CD4-positive, alpha-beta T cell treated with Interleukin-6 at 100 ng/mL for 8 hours (primary cell): ENCODE measurements at places on chromosomes 6 and 20.

DNA sequence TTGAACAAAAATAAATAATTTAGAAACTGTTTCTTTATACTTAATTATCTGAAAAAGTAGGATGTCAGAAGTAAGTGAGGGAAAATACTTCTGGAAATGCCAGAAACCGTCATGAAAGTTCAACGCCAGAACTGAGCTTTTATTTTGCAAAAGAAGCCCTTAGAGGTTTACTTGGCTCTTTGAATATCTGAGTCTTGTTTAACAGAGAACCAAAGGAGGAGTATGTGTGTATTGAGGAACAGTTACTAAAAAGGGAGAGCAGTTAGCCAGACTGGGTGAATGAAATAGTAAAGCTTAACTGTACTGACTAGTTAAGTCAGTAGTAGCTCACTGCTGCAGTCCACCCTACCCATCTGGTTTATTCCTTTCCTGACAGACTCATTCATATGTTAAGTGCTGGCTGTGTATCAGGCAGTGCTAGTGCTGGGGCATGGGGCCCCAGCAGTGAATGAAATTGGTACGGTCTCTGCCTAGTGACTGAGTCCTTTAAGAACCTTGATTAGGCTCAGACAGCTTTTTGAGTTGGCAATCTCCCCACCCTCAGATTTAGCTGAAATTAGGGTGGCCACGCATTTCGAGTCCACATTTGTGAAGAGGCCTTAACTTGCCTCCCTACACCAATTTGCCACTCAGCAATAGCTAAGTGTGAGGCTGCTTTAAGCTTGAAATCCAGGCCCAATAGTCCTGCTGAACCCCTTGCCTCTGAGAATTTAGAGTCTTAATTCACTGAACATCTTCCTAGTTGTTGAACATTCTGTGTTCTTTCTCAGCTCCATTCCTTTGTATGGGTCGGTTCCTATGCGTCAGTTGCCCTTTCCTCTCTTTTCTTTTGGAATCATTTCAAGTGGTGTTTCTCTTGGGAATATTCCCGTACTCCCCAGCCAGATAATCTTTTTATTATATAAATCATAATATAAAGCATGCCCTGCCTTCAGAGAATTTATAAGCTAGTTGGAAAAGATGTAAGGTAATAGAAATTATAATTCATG lies 20.2 kb downstream of the MAP3K4 start:
- no peak for DNase-seq

GRCh38 chr20:63135411-63135810 lies 80.5 kb downstream of the YTHDF1 start:
- no peak for DNase-seq

DNA sequence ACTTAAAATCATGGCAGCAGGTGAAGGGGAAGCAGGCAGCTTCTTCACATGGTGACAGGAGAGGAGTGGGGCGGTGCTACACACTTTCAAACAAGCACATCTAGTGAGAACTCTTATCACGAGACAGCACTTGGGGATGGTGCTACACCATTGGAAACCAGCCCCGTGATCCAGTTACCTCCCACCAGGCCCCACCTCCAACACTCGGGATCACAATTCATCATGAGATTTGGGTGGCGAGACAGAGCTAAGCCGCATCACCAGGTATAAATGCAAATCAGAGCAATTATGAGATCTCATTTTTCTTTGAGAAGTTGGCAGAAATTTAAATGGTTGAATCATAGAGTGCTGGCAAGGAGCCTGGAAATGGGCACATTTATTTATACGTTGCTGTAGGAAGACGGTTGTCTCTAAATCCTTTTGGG lies 31.4 kb downstream of the IGF2R start:
- no peak for DNase-seq

DNA sequence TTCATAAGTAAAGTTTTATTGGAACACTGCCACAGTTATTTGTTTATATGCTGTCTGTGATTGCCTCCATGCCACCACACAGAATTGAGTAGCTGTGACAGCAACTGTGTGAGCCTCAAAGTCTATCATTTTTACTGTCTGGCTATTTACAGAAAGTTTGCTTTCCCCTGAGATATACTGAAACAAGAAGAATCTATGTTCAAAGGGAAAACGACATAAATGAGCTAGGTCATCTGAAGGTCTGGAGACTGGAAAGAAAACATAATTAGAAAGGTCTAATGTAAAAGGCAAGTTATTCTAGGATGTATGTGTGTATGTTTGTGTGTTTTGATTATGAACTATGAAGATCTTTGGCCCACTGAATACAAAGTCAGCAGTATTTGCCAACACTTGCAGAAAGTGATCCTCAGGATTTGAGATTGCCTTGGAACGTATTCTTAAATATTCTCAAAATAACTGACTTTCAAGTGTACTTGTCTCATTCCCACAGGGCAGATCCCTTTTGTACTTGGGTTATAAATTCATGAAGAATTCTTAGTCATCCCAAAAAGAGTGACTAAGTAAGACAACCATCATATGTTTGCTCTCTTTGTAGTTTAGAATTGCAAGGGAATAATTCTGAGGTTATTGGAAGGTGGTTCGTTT lies 677.7 kb downstream of the DOK5 start:
- DNase-seq: no peak

DNA sequence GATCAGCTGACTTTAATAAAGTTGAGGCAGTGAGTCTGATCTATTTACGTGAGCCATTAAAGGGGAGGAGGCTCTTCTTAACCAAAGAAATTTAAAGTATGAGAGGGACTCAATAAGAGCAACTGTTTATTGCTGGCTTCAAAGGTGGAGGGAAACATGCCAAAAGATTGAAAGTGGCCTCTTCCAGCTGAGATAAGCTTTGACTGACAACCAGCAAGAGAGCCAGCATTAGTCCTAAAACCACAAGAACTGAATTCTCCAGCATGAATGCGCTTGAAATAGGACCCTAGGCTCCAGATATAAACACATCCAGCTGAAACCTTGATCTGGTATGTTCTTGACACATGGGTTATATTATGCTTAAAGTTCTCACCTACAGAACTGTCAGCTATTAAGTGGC lies 123.1 kb upstream of the GJE1 start:
- DNase-seq: no peak

DNA sequence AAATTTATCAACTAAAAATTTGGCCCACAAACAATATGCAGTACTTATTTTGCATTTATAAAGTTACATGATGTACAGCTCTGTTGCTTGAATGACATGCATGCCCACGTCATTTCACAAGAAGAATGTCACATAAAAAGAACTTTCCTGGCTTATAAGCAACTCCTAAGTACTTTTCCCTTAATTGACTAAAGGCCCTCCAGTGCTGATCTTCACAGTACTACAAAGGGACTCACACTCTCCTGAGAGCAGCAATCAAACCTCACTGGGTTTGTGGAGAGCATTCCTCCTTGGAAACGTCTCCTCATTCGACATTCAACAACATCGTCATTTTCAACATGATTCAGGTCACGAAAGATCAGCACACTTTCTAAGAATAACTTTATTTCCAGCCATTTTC lies 111.1 kb downstream of the IPCEF1 start:
- DNase-seq: no peak

GRCh38 chr6:74167511-74167910 lies 471.5 kb downstream of the CD109 start:
- no peak for DNase-seq

DNA sequence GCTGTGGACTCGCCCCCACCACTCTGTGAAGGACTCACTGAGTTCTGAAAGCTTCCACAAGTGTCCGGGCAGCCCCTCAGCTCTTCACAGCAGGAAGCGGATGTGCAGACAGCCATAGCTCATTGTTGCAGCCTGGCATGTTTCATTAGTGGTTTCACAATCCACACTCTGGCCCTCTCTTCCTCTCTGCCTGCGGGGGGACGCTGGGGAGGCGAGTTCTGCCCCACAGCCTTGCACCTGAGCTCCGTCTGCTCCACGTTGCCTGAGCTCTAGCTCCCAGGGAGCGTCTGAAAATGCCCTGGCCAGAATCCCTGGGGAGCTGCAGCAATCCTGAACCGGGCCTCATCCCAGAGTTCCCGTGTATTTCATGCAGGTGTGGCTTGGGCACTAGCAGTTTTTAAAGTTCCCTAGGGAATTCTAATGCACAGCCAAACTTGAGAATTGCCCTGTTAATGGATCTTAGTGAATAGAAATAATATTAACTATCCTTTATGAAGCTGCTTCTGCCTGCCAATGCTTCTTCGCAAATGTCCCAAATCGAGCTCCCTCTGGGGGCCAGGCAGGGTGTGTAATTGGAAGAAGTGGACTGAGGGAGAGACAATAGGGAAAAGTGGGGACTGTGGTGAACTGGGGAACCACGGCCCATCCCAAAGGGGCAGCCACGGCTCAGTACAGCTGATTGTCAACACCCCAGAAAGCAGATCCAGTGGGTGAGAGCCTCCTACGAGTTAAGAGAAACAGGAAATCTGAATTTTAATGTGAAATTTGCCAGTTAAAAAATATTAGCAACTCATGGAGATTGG lies 51.5 kb downstream of the CTCFL start:
- DNase-seq: peak; percentile 17

DNA sequence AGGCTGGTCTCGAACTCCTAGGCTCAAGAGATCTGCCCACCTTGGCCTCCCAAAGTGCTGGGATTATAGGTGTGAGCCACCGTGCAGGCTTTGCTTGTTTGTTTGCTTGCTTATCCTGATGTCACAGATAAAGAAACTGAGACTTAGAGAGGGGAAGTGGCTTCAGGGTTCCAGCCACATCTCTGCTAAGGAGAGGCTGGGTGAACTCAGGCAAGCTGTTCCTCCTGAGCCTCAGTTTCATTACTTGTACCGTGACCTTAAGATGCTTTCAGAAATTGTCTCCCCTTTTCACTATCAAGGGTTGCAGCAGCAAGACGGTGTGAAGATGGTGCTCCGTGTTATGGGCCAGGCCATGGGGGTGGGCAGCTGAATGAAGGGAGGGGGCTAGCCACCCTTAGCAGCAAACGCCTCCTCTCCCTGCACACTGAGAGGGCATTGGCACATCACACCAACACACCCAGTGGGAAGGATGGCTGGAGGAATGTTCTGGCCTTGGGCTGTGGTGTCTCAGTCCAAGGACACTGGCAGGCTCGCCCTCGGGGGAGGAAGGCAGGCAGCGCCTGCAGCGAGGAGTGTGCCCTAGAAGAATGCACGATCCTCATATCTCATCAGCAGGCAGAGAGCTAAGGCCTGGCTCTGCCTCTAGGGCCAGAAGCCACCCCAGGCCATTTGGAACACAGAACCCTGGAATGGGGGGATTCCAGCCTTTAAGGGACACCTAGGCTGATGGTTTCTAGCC lies 48.2 kb upstream of the TLDC2 start:
- DNase-seq: no peak

- peak; percentile 43 for DNase-seq
Measured at GRCh38 chr6:37547564-37548061, 47.9 kb upstream of the CCDC167 start.

- DNase-seq: no peak
Measured at GRCh38 chr20:33568378-33568777, 78.5 kb downstream of the CBFA2T2 start.

GRCh38 chr20:47791084-47791599 lies 5.9 kb upstream of the SULF2 start:
- no peak for DNase-seq

- no peak for DNase-seq
Measured at GRCh38 chr6:88872962-88873361, 90.5 kb downstream of the RNGTT start.

DNA sequence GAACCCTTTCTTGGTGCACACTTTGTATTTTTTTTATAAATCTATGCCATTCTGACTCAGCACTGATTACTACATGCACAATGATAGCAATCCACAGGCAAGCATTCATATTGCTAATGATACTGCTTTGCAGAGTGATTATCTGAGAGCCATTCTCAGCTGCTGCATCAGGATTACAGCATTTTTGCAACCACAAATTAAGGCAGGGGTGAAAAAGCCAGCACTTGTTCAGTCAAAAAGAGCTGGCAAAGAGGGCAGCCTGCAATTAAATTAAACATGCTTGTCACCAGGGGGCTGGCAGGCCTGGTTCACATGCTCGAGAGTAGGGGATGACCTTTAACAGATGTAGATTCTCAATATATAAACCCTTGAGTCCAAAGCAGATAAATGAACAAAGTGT lies 40.7 kb upstream of the SLC17A4 start:
- DNase-seq: no peak

- DNase-seq: no peak
Measured at GRCh38 chr20:20272686-20273085, 95.2 kb upstream of the INSM1 start.

GRCh38 chr6:32086661-32087573 lies 22.2 kb downstream of the TNXB start:
- DNase-seq: no peak

GRCh38 chr20:3572151-3572550 lies 91.0 kb downstream of the GFRA4 start:
- DNase-seq: no peak

- no peak for DNase-seq
Measured at GRCh38 chr6:79034865-79035264, 43.2 kb downstream of the PHIP start.

DNA sequence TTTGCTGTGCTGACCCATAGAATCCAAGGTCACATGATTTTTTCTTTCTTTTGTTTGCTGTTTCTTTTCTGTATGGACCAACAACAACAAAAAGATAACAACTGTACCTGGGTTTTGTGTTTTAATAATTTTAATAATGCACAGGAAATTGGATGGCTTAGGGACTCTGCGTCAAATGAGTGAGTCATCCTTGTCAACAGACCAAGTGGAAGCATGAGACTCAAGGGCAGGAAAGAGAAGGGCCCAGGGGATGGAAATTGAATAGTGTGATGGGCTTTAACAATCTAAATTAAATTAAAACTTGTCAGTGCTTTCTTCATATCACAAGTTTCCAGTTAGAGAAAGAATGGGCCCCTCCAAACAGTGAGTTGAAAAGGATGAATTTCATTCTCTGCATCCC lies 413.0 kb downstream of the PREX1 start:
- DNase-seq: no peak
